ENCODE measurements at places on chromosomes 6 and 20.

- DNase-seq = no peak
Observed at GRCh38 chr6:14501914-14502313, 384.3 kb downstream of the CD83 start.

- no peak for DNase-seq
Observed at GRCh38 chr6:157278171-157278570, 45.1 kb downstream of the TMEM242 start.

DNA sequence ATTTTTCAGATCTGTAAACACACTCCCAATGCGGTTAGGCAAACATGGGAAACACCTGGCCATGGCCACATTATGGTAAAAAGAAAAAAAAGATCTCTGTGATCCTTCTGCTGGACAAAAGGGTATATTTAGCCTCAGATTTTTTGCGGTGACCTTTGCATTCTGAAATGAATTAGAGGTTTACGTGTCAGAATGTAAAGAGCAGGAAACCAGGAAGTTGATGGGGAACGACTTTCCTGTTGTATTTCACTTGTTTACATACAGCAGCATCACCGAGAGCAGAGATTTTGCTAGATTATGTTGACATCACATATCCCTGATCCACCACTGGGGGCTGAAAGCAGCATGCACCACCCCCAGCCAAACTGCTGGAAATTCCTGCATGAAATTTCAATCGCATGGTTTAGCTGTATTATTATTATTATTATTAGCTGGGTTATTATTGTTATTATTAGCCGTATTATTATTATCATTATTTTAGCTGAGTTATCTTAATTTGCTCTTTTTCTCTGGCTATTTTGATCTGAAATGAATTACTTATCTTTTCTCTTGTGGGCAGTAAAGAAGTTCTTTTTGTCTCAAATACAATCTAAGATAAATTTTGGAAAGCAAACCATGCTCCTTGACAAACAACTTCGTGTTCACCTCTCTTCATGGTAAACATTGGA, 189.4 kb downstream of the ZFP64 start:
- peak; percentile 8 for DNase-seq

DNA sequence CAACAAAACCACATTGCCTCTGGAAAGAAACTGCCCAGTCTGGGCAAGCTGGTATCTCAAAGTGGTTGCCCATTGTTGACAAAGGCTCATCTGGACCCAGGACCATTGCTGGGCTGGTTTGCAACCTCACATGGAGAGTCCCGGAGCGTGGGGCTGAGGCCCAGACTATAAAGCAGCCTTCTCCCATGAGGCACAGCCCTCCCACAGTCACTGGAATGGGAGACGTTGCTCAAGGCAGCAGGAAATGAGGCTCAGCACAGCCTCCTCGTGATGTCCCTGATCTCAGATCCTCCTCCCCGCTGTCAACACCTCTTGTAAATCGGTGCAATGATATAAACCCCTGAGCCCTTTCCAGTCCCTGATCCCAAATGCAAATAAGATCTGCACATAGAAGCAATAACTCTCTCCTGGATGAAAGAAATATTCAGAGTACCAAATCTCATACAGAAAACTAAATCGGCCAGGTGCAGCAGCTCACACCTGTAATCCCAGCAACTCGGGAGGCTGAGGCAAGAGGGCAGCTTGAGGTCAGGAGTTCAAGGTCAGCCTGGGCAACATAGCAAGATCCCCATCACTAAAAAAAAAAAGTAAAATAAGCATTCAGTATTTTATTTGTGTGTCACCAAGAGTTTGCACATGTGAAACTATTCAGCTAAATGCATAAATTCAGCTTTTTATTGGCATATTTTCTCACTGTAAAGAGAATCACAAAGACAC, 103.0 kb upstream of the RREB1 start:
- DNase-seq = peak; percentile 54

GRCh38 chr6:424741-425417, 33.3 kb downstream of the IRF4 start:
- DNase-seq = no peak

GRCh38 chr6:50836231-50836630, 17.6 kb downstream of the TFAP2B start:
- DNase-seq = no peak

DNA sequence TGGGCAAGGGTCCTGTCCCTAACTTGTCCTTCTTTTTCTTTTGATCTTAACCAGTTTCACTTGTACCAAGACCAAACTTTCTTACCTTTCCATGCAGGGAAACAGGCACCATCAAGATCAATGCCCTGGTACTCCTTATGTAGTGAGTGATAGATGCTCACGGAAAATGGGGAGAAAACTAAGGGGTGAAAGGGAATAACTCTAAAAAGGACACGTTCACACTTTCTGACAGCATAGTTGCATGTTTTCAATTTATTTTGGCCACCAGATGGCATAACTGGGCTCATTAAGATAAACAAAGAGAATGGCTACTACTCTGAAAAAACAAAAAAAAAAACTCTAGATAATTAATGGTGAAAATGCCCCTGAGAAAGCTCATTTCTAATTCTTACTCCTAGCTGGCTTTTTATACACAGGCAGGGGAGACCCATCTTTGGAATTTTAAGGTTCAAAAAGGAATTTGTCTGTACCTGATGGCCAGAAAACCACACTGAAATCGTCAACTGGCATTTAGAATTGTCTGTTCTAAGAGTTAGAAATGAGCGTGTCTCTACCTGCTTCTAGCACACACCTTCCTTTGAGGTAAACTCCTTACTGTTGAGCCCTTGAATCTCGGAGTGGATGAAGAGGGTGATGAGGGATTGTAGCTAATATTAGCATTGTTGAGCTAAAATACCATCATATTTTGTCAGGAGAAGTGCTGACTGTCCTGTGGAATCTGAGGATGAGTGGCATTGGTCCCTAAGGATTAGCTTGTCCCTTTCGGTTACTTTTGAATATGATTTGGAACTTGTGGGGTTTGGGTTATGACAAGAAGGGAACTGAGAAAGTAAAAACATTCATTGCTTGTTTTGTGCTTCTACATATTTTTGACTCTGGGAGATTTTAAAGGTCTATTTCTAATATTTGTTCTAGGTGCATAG, 62.2 kb upstream of the DDR1 start:
- DNase-seq = peak; percentile 53

DNA sequence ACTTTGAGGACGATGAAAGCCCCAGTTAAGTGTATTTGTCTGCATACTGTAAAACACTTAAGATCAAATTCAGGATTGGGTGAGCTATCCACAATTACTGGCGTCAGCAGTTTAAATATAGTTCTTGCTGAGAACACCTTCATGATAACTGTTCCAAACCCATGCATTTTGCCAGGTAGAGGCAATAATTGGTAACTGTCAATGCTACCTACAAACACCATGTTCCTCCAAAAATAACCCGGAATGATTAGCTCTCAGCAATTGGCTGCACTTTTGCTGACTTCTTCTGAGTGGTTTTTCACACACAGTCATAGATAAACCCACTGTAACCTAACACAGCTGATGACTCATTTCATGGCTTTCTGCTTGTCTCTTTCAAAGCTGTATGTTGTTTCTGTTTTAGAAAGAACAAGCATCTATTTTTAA, 1358.6 kb upstream of the GJE1 start:
- DNase-seq = no peak

- DNase-seq = no peak
Observed at GRCh38 chr6:161389756-161390155, 115.9 kb upstream of the AGPAT4 start.

- peak; percentile 21 for DNase-seq
Observed at GRCh38 chr6:35718911-35719381, 17.9 kb upstream of the ARMC12 start.

DNA sequence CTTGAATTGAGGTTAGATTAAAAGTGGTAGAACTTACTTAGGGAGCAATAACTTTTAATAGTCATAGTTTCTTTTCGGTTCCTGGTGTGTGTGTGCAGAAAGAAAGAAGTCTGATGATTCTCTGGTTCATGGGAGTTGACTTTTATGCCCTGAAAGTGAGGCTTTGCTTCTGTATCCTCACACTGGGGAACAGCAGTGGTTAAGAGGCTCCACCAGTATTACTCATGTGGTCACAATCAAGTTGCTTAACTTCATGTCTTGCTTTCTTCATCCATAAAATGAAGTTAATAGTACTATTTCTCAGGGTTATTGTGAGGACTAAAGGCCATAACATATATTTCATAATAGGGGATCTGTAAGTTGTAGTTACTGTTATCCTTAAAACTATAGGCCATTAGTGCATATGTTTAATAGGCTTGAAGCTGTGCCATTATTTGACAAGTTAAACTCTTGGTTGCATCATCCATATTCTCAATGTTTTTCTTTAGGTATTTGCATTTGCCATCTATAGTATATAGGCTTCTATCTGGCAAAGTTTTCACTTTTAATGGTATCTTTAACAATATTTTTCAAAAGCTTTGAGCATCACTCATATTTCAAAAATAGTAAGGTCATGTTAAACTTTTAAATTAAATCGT, 262.4 kb downstream of the PLCB1 start:
- DNase-seq = peak; percentile 90

GRCh38 chr6:78243519-78243918, 590.7 kb downstream of the MEI4 start:
- DNase-seq = no peak

DNA sequence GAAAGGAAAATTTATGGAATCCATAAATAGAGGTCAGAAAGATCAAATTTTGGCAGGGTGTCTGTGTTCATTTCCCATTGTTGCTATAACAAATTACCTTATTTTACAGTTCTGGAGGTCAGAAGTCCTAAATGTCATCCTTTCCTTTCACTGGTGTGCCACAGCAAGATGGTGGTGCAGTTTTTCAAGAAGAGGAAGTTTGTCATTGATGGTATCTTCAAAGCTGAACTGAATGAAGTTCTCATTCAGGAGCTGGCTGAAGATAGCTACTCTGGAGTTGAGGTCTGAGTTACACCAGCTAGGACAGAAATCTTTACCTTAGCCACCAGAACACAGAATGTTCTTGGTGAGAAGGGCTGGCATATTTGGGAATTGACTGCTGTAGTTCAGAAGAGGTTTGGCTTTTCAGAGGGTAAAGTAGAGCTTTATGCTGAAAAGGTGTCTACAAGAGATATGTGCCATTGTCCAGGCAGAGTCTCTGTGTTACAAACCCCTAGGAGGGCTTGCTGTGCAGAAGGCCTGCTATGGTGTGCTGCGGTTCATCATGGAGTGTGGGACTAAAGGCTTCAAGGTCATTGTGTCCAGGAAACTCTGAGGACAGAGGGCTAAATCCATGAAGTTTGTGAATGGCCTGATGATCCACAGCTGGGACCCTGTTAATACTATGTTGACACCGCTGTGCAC, 7.2 kb upstream of the CCNC start:
- DNase-seq = no peak

- no peak for DNase-seq
Observed at GRCh38 chr6:142568857-142569597, 267.2 kb downstream of the ADGRG6 start.

- DNase-seq = no peak
Observed at GRCh38 chr6:152119831-152120230, 312.3 kb downstream of the ESR1 start.

- peak; percentile 70 for DNase-seq
Observed at GRCh38 chr20:60078351-60079250, 120.4 kb downstream of the CDH26 start.

- no peak for DNase-seq
Observed at GRCh38 chr6:124983383-124984083, 21.3 kb downstream of the RNF217 start.

- peak; percentile 83 for DNase-seq
Observed at GRCh38 chr6:42661540-42662153, 60.8 kb downstream of the PRPH2 start.

GRCh38 chr20:4056880-4057279, 41.5 kb upstream of the RNF24 start:
- peak; percentile 24 for DNase-seq

- DNase-seq = no peak
Observed at GRCh38 chr20:60506061-60506460, 547.8 kb downstream of the CDH26 start.

DNA sequence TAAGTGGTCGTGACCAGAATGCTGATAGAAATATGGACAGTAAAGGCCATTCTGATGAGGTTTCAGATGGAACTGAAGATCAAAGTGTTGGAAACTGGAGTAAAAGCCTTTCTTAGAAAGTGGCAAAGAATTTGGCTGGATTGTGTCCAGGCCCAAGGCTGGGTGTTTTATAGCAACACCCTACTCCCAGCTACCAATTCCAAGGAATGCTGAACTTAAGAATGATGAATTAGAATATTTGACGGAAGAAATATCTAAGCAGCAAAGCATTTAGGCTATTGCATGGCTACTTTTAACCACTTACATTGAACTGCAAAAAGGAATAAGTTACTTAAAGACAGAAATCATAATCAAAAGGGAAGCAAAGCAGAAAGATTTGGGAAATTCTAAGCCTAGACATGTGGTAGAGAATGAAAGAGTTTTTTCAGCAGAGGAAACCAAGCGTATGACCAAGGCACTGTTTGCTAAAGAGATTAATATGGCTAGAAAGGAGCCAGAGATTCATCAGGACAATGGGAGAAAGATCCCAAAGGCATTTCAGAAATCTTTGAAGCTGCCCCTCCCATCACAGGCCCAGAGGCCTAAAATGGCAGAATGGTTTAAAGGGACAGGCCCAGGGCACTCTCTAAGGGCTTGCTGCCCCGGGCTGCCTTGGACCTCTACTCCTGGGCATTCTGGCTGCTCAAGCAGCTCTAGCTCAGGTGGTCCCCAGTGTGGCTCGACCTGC, 25.8 kb downstream of the SDHAF4 start:
- DNase-seq = no peak

DNA sequence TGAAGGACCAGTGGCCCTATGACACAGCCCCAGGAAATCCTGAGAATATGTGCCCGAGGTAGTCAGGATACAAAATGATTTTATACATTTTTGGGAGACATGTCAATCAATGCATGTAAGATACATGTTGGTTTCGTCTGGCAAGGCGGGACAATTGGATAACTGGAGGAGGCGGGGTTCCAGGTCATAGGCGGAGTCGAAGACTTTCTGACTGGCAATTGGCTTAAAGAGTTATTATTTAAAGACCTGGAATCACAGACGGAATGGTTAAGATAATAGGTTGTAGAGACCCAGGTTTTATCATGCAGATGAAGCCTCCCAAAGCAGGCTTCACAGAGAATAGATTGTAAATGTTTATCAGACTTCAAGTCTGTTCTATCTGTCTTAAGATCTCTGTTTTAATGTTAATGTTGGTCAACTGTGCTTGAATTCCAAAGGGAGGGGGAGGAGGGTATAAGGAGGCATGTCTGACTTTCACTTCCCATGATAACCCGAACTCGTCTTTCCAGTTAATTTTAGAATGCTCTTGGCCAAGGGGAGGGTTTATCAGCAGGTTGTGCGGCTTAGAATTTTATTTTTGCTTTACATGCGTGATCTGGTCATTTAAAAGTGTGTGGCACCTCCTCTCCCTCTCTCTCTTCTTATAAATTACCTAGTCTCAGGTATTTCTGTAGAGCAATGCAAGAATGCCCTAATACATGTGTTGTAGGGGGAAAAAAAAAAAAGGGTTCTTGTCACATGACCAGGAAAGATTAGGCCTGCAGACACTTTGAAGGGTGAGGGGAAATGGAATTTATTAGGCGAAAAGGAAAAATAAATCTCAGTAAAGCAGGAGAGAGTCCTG, 230.7 kb downstream of the NFATC2 start:
- DNase-seq = no peak
